IMR-90 (cell line): ENCODE measurements at places on chromosomes 2 and 18. TPM values are rescaled to one million over a fixed set of nuclear protein-coding genes. Genes with fewer than 3 reads are reported as not detected.
A peak's percentile ranks its signal among the peaks of the same experiment; 100 is the strongest.

DNA sequence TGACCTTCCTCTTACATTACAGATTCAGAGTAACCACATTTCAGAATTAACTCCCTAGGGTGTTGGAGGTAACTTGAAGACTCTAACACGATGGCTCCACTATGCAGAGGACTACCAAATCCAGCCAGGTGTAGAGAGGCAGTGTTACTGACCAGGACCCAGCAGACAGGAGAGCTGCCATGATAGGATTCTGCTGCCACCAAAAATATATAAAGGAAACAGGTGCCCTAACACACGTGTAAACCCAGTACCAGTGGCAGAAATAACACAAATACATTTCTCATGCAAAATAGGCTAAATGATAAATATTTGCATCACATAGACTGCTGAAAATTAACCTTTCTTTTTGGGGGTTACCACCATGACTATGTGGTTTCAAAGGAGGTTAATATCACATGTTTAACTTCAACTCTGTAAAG lies 7.0 kb downstream of the ZBTB14 start:
- DNase-seq = no peak

- DNase-seq = no peak
Measured at GRCh38 chr18:21739604-21740537, 721 bp upstream of the MIB1 start.

GRCh38 chr2:143726151-143726845 lies 597.1 kb downstream of the ARHGAP15 start:
- DNase-seq = no peak

DNA sequence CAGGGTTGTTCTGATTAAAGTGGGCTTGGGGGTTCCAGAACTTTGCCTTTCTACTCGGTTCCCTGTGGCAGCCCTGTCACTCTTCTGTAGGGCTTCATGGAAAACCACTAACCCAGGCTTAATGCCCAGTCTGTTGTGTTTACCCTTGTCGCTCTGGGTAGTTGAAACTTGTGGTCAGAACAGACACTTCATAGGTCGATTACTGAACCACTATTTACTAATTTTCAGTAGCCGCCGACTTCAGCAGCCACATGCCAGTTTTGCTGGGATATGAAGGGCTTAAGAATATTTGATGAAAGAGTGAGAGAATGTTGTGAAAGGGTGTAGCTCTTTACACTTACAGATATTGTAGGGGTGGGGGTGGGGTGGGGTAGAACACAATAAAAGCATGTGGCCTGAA lies 362.3 kb downstream of the RND3 start:
- DNase-seq = no peak

GRCh38 chr2:11503354-11503927 lies 30.4 kb upstream of the GREB1 start:
- DNase-seq = no peak

DNA sequence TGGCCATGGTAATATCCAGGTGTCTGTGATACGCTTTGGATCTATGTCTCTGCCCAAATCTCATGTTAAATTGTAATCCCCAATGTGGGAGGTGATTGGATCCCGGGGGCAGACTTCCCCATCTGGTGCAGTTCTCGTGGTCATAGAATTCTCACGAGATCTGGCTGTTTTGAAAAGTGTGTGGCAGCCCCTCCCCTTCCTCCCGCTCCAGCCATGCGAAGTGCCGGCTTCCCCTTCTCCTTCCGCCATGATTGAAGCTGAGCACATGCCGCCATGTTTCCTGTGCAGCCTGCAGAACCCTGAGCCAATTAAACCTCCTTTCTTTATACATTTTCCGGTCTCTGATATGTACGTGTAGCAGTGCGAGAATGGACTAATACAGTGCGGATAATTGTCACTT lies 42.5 kb downstream of the GPC1 start:
- no peak for DNase-seq

DNA sequence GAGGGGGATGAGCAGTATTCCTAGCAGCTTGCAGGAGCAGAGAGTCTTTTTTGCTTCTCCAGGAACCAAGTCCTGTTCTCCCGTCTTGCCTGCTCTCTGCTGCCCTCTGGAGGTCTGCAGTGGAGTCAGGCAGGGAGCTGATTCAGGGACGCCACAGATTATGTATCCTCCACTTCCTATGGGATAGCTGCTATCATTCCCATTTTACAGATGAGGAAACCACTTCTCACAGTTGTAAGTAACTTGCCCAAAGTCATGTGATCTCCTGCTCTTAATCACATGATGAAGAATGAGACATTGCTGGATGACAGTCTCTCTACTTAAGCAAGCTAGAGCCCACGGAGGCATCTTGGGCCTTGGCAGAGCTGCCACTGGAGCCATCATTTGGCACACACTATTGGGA lies 8.3 kb downstream of the SLC4A5 start:
- DNase-seq = peak; percentile 72

GRCh38 chr2:23480957-23481797 lies 96.2 kb downstream of the KLHL29 start:
- DNase-seq = peak; percentile 90

DNA sequence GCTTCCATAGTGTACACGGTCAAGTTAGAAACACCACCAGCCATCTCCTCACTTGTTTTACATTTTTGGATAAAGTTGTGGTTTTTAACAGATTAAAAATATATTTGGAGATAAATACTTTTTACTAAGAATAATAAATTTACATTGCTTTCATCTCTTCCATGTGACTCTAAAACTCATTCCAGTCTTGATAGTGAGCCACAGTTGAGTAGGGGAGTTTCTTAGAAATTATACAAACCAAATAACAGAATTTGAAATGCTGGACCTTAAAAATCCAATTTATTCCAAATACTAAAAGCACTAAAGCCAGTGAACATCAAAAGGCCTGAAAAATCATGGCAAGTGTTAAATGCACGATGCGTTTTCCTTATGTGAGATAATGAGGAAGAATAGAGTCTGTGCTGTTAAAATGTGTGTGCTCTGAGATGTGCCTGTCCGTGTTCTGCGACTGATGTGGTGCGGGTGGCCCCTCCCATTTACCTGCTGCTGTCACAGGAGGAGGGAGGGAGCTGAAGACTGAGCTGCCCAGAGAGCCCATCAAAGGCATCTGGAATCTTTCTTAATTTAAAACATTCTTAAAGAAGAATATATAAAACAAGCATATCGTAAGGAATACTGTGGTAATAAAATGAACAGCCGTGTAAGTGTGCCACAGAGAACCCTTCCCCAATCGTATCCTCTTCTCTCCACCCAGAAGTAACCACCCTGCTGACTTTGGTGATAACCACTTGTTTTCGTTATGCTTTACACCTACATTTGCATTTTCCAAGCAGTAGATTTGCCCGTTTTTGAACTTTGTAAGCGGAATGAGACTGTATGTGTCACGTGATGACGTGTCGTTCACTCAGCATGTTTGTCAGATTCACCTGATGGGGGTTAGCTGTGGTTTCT lies 57.0 kb upstream of the TXNDC2 start:
- no peak for DNase-seq

DNA sequence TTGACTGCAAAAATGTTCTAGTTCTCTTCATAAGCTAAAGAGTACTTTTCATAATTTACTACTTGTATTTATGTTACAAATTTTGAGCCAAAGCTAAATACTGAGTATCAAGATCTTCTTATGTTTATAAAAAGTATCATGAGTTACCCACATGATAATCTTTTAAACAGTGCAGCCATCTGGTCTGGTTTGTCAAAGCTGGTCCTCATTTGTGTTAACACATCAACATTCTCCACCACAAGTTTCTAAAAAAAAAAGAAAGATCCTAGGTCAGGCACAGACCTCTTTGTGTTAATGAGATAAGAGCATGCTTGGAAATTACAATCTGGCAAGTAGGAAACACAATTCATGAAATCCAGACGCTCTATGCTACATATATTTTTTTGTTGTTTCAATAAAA lies 75.5 kb upstream of the FRZB start:
- peak; percentile 70 for DNase-seq

DNA sequence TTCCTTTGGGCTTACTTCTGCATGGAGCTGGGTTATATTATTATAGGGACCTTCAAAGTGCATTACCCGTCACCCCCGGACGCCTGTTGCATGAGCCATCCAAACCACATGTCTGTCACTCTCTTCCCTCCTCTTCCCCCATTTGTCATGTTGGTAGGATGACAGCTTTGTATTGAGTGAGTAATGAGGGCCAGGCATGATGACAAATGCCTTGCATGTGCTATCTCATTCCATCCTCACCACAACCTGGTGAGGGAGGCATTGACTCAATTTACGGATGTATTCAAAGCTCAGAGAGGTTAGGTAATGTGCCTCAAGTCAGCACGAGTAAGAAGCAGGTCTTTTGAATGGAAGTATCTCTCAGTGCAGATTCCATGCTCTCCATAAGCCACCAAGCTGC lies 510.5 kb upstream of the TNP1 start:
- peak; percentile 77 for DNase-seq

GRCh38 chr18:21047126-21047525 lies 64.5 kb downstream of the ROCK1 start:
- DNase-seq = no peak

DNA sequence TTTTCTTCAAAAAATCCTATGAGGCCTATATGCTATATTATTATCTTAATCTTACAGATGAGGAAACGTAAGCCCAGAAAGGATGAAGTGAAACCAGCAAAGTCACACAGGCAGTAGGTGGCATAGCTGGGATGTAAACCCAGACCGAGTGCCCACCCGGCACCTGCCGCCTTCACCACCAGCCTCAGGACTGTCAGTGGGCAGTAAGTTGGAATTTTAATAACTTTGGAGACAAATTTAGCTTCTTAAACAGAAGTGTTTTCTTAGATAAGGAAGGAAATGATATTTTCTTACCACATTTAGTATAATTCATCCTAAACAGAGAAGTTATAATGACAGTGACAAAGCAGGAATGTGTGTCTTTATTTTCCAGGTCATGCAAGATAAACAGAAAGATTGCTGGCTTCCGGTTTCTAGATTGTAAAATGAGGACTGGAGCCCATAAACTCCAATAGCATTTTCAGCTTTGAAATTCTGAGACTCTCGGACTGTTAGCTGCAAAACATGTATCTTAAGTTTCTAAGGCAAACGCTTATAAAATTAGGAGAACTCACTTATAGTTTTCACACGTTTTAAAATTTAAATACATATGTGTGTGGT lies 59.3 kb downstream of the CD8B2 start:
- DNase-seq = no peak

CNDP1 gene
- not detected in 2 replicates for total RNA-seq

ALK gene
- not detected in 2 replicates for total RNA-seq

LOXHD1 gene
- total RNA-seq = not detected in 2 replicates

HMSD gene
- 0.28 and 0.36 TPM in 2 replicates for total RNA-seq

SMYD1 gene
- total RNA-seq = not detected in 2 replicates

MERTK gene
- 0.28 and 0.36 TPM in 2 replicates for total RNA-seq
